ENCODE measurements at places on chromosomes 1 and 21.

DNA sequence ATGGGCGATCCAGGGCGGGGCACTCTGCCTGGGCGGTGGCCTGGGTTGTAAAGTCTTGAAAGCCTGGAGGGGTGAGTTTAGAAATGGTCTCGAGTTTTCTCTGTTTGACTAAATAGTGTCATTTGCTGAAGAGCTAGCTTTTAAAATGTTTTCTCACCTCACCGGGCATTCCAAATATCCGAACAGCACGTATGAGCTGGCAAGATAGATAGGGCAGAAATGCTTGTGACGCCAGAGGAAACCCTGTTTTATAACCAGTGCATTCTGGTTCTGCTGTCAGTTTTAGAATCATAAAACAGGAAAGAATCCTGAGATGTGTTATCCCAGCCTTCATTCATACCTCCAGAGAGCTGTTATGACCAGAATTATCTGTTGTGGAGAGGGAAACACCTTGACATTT is 725 bp downstream of the RTCA start:
- DNase-seq = no peak

GRCh38 chr1:83882906-83883305 is 116.0 kb downstream of the TTLL7 start:
- DNase-seq = no peak

- DNase-seq = no peak
These were observed 47.5 kb downstream of the TMCO4 start for GRCh38 chr1:19752083-19752696.

DNA sequence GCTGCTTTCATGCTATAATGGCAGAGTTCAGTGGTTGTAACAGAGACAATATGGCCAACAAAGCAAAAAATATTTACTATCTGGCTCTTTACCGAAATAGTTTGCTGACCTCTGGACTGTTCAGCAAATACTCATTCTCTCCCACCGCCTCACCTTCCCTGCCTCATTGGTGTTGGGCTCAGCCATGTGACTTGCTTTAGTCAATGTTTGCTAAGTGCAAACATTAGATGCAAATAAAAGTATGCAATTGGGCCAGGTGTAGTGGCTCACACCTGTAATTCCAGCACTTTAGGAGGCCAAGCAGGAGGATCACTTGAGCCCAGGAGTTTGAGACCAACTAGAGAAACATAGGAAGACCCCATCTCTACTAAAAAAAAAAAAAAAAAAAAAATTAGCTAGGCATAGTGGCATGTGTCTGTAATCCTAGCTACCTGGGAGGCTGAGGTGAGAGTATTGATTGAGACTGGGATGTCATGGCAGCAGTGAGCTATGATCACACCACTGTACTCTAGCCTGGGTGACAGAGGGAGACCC is 55.1 kb downstream of the RPL5 start:
- DNase-seq = no peak

- no peak for DNase-seq
These were observed 58.9 kb downstream of the LRRC40 start for GRCh38 chr1:70146488-70146887.

DNA sequence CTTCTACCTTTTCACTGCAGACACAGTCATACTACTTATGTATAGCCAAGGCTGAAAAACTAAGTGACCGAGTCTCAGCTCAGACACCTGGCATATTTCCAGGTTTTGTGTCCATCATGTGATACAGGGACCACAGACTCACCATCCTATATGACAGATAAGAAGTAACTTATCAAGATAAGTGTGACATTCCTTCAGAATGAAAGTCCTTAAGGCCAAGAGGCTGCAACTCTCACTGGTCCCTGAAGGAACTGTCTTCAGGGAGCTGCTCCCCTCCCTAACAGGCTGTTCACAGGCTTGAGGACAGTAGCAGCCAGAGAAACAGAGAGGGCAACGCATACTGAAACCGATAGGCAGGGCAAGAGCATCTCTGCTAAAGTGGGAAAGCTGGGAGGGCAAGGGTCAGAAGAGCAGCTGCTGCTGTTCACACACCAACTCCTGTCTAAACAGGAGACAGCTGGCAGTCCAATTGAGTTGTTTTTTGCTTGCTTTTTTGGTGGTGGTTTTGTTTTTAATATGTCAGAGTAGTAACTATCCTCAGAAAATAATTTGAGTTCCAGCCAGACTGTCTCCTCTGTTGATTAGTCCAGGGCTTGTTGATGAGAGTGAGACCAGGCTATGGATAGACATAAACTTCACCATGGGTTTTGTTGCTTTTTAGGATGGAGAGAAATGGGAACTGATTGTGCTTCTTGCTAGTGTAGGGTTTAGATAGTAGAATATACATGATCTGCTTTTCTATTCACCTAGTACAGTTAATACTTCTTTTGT is 67.7 kb downstream of the MACF1 start:
- DNase-seq = peak; percentile 24

- DNase-seq = no peak
These were observed 108.2 kb downstream of the FOXD2 start for GRCh38 chr1:47545912-47546483.

DNA sequence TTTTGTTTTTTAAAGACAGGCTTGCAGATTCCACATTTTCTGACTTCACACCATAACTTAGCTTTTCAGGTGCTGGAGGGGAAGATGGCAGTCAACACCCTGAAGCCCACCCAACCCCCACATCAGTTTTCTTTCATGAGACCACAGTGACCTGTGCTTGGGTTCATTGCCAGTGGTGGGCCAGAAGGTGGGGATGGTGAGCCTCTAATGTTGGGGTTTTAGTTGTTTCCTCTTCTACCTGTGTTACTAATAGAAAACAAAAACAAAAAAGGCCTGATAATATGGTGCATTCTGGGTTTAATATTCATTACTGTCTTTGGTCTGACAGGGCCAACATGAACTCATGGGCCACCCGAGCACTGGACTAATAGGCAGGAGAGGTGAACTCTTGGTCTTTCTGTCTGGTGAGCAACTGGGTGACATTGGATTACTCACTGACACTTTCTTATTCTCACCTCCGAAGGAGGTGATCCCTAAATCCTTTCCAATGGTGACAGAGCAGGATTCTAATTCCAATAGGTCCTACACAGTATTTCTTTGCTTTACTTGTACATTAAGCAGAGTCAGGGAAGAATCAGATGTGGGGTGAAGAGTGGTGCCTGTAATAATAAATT is 132.8 kb downstream of the CLIC6 start:
- peak; percentile 44 for DNase-seq

- no peak for DNase-seq
These were observed 204.7 kb upstream of the LYPLAL1 start for GRCh38 chr1:218969006-218969405.

GRCh38 chr1:21537511-21537931 is 28.3 kb downstream of the ALPL start:
- no peak for DNase-seq

DNA sequence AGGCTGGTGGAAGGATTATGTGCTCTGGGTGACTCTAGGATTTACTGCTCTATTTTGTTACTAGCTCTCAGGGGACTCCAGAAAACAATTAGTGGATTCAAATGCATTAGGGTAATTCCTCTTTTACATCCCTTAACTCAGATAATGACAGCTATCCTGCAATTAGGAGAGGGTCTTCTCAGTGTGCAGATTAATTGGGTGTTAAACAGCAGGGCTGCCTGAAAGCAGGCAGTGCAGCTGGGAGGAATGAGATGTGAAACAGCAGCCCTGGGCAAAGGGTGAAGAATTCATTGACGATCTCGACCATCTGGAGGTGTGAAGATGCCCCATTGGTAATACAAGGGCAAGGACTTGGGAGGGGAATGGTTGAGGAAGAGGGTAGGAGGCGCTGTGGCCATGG is 66.1 kb downstream of the HTR6 start:
- DNase-seq = no peak

DNA sequence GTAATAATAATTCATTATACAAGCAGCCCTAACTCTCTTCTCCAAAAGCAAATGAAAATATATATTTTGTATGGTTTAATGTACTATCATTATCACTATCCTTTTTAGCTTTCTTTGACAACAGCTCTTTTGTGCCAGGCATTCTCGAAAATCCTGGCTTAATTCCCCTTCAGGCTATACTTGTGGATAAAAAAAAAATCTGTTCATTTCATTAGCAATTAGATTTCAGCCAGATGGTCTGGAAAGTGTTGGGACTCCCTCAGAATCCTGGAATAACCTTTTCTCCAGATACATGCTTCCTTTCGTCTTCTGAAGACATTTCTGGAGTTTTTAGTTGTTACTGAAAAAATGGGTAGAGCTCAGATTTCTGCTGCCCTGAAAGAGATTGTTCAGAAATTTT is 83.4 kb upstream of the PLPPR4 start:
- DNase-seq = no peak

DNA sequence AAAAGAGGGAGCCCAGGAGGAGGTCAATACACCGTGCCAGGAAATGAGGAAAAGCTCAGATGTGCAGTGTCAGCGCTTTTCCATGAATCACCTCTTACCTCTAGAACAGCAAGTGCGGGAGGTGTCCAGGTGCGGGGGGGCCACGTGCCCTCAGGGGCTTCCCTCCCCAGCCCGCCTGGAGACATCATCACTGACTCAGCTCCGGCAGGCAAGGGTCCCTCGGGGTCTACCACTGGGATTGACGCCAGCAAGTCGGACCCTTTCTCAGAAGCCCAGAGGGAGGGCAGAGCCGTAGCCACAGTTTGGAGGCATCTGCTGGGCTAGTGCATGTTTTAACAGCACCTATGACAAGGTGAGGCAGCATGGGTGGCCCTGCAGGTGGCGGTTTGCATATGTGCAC is 67.4 kb upstream of the TRAPPC10 start:
- DNase-seq = no peak

GRCh38 chr1:94531664-94532063 is 9.9 kb downstream of the F3 start:
- no peak for DNase-seq

DNA sequence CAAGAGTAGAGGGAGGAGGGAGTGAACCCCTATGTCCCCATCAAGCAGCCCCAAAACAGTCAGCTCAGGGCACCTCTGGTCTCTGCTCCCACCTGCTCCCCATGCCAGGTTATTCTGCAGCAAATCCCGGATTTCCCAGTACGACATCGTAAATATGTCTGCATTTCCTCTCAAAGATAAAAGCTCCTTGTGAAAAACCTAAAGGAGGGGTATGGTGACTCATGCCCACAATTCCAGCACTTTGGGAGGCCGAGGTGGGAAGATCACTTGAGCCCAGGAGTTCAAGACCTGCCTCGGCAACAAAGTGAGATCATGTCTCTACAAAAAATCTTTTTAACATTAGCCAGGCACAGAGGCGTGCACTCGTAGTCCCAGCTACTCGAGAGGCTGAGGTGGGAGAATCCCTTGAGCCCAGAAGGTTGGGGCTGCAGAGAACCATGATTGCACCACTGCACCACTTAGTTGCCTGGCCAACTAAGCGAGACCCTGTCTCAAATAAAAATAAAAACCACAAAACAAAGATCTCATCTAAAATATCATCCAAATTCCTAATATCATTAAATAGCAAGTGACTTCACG is 7.1 kb downstream of the ACOT7 start:
- DNase-seq = no peak

DNA sequence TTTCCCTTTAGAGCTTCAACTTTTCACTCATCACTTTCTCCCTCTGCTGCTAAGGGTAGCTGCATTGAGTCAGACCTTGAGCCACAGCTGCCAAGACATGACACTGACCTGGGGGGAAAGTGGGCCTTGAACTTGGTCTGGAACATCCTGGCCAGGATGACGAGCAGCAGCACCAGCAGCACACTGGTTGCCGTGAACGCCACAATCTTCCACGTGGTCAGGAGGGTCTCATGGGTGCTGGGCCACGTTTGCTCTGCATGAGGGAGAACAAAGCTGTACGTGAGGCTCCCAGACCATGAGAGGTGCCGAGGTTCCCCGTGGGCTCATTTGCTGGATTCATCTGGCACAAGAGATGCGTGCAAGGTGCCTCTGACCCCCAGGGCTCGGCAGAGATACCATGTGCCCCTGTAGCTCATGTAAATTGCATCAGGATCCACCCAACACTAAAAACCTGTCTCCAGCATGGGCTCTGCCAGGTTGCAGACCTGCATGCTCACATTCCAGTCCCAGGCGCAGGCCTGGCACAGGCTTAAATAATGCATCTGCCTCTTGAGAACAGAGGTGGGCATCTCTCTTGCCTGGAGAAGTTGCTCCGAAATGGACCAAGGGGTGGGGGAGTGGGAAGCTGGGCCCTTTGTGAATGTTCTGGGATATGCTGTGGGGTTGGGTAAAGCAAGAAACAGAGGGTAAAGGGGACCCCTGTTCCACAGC is 84.6 kb upstream of the TLR5 start:
- DNase-seq = no peak

GRCh38 chr1:67700692-67701410 is 15.8 kb downstream of the GADD45A start:
- DNase-seq = no peak

GRCh38 chr21:42887326-42887725 is 5.8 kb upstream of the NDUFV3 start:
- DNase-seq = no peak

- no peak for DNase-seq
These were observed 239.6 kb upstream of the ADAMTS5 start for GRCh38 chr21:27206368-27206982.

DNA sequence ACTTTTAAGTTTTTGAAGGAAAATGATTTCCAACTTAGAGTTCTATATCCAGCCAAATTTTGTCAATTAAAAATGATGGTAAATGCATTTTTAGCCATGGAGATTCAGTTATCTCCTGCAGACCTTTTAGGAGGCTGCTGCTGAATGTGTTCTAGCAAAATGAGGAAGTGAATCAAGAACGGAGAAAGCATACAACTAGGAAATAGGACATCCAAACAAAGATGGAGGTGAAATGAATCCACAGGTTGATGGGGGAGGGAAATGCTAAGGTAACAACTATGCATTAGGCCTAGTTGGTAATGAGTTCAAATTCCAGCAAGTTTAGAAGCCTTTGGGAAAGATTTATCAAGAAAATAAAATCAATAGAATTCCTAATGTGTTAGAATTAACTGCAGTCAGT is 80.5 kb downstream of the FNBP1L start:
- no peak for DNase-seq

DNA sequence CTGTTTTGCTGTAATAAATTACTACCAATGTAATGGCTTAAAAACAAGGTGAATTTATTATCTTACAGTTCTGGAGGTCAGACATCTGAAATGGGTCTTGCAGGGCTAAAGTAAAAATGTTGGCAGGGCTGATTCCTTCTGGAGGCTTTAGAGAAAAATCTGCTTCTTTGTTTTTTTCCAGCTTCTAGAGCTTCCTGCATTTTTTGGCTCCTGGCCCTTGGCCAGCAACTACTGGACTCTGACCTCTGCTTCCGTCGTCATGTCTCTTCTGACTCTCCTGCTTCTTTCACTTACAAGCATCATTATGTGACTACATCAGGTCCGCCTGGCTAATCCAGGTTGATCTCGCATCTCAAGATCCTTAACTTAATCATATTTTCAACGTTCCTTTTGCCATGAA is 350.9 kb downstream of the S1PR1 start:
- DNase-seq = no peak
